ENCODE measurements at places on chromosomes 7 and 10.

- DNase-seq = peak; percentile 15
These were observed 19.4 kb downstream of the CDK13 start for GRCh38 chr7:39969431-39969830.

DNA sequence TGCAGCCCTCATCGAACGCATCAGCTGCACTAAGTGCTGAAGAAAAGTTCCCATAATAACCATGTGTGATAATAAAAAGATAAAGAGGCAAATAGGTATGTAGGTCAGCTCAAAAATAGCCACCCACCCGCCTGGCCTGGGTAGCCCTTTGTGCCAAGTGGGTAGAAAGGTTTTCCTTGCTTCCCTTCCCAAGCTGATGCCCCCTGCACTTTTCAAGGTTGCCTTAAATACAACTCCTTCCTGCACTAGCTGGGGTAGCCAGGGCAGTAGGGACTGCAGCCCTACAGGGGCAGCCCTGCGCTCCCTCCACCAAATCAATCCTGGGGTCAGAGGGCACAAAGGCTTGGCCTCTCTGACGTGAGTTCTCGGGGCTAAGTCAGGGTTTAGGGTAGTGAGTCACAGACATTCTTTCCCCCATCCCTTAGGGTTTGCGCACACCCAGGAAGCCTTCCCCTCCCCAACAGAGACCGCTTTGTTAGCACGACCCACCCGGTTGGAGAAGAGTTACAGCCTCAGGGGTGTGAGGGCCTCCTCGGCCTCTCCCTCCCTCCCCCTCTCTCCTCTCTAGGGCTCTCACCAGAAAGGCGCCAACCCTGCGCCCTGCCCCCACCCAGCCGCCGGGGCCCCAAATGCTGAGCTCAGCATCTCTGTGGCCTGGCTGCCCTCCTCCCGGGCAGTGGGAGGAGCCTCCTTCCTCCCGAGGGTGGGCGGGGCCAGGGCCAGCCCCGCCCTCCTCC lies 13.3 kb upstream of the DDIT4 start:
- peak; percentile 87 for DNase-seq

GRCh38 chr10:118873091-118873737 lies 118.4 kb upstream of the CACUL1 start:
- DNase-seq = peak; percentile 26

GRCh38 chr10:35347121-35347562 lies 10.8 kb downstream of the CCNY start:
- DNase-seq = no peak

DNA sequence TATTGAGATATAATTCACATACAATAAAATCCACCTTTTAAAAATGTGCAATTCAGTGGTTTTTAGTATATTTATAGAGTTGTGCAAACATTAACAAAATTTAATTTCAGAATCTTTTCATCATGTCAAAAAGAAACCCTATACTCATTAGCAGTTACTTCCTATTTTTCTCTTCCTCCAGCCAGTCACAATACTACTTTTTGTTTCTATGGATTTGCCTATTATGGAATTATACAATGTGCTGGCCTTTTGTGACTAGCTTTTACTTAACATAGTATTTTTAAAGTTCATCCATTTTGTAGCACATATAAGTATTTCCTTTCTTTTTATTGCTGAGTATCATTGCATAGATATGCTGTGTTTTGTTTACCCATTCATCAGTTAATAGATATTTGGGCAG lies 199.9 kb upstream of the IMMP2L start:
- DNase-seq = no peak

DNA sequence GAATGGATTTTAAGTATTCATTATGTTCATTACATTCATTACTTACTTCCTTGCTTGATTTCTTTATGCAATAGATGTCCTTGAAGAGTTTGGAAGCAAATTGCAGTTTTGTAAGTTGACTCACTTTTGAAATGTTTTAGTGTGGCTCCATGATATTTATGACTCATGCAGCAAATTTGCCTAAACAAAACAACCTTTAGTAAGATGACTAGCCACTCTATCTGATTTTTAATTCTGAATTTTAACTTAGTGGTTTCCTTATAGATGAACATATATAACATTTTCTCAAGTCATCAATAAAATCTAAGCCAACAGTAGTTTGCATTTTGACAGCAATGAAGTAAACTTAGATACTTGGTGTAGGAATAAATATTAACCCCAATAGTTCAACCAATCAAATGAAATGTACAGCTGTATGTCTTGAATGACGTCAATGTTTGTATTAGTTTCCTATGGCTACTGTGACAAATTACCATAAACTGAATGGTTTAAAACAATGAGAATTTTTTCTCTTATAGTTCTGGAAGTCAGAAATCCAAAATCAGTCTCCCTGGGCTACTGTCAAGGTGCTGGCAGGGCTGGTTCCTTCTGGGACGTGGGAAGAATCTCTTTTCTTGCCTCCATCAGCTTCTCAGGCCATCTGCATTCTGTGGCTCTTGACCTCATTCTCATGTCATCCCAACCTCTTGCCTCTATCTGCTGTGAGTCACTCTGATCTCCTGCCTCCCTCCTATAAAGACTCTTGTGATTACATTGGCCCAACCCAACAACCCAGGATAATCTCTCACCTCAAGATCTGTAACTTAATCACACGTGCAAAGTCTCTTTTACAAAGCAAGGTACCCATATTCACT lies 73.4 kb downstream of the AHR start:
- DNase-seq = peak; percentile 75

GRCh38 chr7:141397236-141398163 lies 153.7 kb upstream of the AGK start:
- DNase-seq = no peak

DNA sequence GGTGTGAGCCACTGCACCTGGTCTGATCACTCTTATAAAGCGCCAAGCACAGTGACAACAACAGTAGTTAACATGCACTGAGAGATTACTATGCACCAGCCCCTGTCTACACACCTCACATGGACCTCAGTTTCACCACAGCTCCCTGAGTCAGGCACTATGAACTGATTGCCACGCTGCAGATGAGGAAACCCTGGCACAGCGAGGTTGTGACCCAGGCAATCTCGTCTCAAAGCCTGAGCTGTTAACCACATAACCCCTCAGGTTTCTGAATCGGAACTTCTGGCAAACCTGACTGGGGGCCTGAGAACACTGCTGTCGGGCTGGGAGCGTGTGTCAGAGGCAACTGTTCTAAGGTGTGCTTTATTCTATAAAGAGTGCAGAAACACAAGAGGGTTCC lies 150.8 kb downstream of the RNF216 start:
- DNase-seq = no peak

DNA sequence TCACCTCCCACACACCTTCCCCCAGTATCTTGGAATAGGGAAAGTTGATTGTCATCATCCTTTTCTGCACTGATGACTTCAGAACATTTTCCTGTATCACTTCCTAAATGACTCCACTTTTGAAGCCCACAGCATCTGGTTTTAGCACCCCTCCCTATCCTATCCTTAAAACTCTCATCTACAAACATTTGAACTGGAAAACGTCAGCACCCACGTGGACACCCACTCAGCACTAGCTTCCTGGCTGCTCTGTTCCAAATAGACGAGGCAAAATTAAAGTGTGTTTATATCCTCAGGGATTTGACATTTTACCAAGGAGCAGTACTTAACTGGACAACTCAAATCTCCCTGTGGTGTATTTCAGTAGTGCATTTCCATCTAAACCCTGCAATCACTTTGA lies 73.9 kb downstream of the REEP3 start:
- DNase-seq = no peak

GRCh38 chr10:31961277-31962074 lies 32.8 kb upstream of the ARHGAP12 start:
- no peak for DNase-seq

GRCh38 chr7:2892549-2892948 lies 48.4 kb upstream of the GNA12 start:
- no peak for DNase-seq

- no peak for DNase-seq
These were observed 1120.7 kb downstream of the GATA3 start for GRCh38 chr10:9175200-9175599.

DNA sequence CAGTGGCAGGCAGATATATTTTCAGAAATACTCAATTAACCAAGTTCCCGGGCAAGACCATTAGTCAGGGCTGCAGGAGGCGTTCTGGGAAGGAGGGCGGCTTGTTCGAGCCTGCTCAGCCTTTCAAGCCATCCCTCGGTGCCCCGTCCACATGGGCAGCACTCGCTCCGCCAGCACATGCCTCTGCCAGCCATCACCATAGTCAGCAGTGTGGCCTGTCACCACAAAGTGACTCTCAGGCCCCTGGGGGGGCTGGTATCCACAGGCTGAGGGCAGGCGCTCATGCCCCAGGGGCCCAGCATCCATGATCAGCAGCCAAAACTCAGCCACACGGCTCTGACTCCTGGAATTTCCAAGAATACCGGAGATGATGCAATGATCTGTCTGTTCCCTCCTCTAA lies 81.9 kb downstream of the CHST15 start:
- DNase-seq = no peak

DNA sequence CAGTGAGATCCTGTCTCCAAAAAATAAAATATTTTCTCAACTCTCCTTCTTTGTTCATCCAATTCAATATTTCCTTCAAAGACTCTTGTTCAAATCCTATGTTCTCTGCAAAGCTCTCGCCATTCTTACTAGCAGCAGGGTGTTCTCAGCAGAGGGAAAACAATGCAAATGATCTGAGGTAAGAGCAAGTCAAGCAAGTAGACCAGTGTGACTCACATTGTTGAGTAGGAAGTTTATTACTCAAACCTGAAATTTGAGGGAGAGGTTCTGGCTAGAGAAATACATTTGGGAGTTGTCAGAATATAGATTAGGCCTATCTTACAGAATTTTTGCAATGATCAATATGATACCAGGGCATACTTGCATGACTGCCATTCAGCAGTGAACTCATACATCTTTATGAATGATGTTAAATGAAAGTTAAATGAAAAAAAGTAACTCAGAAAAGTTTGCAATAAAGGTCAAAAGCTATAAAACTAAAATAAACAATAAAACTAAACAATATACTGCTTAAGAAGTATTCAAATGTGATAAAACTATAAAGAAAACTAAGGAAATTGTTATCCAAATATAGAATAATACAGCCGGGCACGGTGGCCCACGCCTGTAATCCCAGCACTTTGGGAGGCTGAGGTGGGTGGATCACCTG lies 5.8 kb downstream of the IDE start:
- DNase-seq = no peak

DNA sequence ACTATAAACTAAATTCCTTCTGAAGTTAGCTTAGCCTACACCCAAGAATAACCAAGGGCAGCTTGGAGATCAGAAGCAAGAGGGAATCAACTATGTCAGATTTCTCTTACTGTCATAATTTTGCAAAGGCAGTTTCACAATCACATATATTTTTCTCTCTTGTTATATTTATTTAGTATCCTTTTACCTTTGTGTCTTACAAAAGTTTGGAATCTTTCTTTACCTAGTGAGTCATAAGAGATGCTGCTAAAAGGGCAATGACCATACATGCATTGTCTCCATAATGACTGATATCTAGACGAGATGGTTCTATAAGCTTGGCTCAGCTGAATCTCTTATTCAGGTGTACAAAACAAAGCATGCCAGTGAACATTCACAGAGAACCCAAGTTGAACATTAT lies 61.1 kb downstream of the PPP1R17 start:
- DNase-seq = no peak

GRCh38 chr7:100860702-100861615 lies 6.2 kb upstream of the TRIP6 start:
- DNase-seq = no peak

DNA sequence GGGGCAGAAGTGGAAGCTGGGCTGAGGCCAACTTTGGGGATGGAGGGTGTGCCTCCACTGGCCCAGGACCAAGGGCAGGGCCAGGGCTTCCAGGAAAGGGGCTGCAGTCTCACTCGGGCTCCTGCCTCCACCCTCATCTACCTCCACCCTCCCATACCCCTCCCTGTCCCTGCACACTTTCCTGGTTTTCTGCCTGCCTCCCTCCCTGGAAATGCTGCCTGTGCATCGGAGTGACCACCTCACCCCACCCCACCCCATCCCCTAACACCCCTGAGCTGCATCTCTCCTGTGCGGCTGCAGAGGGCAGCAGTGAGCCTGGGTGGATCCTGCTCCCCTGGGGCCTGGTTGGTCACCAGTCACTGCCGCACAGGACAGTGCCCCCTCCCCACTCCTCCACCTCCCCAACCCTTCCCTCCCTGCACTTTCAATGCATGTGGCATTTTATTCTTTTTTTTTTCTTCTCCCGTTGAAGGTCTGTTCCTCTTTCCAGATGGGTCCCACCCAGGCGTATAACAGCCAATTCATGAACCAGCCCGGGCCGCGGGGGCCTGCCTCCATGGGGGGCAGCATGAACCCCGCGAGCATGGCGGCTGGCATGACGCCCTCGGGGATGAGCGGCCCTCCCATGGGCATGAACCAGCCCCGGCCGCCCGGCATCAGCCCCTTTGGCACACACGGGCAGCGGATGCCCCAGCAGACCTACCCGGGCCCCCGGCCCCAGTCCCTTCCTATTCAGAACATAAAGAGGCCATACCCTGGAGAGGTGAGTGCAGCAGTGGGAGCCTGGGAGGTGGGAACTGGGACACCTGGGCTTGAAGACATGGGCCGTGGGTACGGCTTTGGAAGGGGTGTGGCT lies 54.1 kb upstream of the PPIF start:
- DNase-seq = peak; percentile 68

- no peak for DNase-seq
These were observed 34.5 kb downstream of the COL1A2 start for GRCh38 chr7:94429153-94429552.

- DNase-seq = peak; percentile 77
These were observed 68.1 kb upstream of the CDK6 start for GRCh38 chr7:92904244-92905131.
